Suppressor macrophage treated with lipopolysaccharide for 1 hour (primary cell): ENCODE measurements at places on chromosomes 3 and 15.

- no peak for DNase-seq
Measured at GRCh38 chr3:8617921-8618320, 26.7 kb downstream of the SSUH2 start.

- no peak for DNase-seq
Measured at GRCh38 chr3:23480329-23480714, 277.2 kb downstream of the UBE2E2 start.

- DNase-seq = no peak
Measured at GRCh38 chr3:172750069-172750367, 508 bp upstream of the ECT2 start.

DNA sequence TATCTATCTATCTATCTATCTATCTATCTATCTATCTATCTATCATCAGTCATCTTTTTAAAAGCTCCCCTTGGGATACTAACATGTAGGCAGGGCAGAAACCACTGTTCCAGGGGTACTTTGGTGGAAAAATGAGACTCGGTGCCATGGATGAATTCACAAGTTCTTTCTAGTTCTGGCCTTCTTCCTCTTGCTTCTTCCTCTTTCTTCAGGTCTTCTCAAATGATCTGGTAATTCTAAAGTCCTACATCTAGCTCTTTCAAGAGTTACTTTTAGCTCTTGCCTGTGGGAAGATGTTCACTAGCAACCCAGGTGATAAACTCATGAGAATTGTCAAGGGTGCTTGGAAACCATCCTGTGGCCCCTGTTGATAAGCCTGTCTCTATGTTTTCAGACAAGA lies 168.5 kb upstream of the TBC1D5 start:
- no peak for DNase-seq

- DNase-seq = no peak
Measured at GRCh38 chr3:46860810-46861604, 2.2 kb downstream of the MYL3 start.

DNA sequence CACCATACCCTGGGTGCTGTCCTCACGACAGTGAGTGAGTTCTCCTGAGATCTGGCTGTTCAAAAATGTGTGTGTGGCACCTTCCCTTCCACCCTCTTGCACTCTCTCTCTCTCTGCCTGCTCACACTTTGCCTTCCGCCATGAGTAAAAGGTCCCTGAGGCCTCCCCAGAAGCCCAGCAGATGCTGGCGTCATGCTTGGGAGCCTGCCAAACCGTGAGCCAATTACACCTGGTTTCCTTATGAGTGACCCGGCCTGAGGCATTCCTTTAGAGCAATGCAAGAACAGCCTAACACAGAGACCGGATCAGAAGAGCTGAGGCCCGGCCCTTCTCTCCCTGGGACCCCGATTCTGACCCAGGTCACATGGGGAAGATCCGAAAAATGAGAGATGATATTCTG lies 15.4 kb downstream of the TMEM44 start:
- no peak for DNase-seq

- no peak for DNase-seq
Measured at GRCh38 chr3:115698851-115699591, 75.7 kb downstream of the GAP43 start.

DNA sequence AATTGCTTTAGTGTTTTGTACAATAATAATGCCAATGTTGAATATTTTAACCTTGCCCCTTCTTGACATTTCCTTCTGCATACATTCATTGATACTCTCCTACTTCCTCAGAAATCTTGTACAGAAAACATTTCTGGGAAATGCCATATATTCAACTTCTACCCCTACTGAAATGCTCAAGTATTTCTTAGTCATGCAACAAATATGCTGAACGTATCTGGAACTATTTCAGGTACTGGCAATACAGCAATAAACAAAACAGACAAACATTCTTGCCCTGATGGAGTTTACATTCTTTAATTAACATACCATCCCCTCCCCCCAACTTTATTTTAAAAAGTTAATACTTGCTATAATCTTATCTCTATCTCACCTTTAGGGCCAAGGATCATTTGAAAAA lies 147.2 kb downstream of the STAG1 start:
- no peak for DNase-seq

DNA sequence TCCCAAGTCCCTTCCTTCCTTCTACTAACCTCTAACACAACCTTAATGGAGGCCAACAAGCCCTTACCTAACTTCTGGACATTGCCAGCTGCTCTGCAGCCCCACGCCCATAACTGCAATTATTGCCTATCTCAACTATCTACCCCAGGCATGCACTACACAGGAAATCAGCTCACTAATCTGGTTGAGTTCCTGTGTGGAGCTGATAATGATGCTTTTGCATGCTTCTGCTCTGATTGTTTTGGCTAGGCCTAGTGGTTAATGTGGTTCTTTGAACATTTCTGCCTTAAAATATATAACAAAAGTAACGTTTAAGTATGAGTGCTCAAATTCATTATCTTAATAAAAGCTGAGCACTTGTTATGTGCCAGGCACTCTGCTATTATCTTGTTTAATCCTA lies 463.9 kb downstream of the MFSD1 start:
- DNase-seq = no peak

DNA sequence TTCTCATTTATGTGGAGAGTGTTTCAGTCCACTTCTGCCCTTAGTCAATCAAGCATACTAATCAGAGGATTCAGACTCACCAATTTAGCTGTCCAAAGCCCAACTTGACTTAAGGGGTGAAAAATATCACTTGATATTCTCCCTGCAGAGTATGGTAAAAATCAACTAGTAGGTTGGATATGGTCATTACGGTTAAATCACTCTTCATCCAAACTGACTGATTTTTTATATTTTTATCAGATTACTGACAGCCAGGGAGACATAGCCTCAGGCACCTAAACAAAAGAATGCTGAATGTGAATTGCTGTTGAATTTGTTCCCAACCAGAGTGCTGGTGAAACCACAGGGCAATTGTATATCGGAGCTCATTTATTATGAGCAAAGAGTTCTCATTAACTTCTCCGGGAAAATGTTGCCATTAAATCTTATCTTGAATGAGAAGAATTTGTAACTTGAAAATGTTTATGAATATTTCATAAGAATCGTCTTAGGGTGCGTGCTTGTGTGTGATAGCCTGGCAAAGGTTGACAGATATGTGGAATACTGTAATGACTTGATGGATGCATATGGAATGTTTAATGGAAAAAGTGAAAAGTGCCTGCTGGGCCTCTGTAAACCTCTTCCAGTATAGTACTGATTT lies 411.2 kb downstream of the NAALADL2 start:
- DNase-seq = no peak

- DNase-seq = peak; percentile 84
Measured at GRCh38 chr3:195147649-195148080, 123.3 kb downstream of the XXYLT1 start.

GRCh38 chr15:66834881-66835878 lies 133.1 kb downstream of the SMAD6 start:
- peak; percentile 93 for DNase-seq

- no peak for DNase-seq
Measured at GRCh38 chr3:61530355-61530754, 31.0 kb upstream of the PTPRG start.

GRCh38 chr3:17360991-17361390 lies 381.4 kb downstream of the TBC1D5 start:
- no peak for DNase-seq

DNA sequence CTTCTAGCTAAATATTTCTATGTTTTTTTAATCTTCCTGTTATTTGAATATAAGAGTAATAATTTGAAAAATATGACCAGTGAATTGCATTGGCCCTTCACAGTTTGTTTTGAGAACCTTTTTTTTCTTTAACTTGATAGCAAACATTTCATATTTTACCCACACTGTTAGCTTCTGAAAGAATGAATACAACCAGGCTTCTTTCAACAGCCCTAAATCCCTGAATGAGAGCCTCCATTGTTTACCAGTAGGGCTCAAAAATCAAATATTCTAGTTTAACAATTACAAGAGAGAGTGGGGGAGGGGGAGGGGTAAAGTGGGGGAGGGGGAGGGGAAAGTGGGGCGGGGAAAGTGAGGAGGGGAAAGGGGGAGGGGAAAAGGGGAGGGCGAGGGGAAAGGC lies 14.5 kb upstream of the TOP2B start:
- DNase-seq = no peak

DNA sequence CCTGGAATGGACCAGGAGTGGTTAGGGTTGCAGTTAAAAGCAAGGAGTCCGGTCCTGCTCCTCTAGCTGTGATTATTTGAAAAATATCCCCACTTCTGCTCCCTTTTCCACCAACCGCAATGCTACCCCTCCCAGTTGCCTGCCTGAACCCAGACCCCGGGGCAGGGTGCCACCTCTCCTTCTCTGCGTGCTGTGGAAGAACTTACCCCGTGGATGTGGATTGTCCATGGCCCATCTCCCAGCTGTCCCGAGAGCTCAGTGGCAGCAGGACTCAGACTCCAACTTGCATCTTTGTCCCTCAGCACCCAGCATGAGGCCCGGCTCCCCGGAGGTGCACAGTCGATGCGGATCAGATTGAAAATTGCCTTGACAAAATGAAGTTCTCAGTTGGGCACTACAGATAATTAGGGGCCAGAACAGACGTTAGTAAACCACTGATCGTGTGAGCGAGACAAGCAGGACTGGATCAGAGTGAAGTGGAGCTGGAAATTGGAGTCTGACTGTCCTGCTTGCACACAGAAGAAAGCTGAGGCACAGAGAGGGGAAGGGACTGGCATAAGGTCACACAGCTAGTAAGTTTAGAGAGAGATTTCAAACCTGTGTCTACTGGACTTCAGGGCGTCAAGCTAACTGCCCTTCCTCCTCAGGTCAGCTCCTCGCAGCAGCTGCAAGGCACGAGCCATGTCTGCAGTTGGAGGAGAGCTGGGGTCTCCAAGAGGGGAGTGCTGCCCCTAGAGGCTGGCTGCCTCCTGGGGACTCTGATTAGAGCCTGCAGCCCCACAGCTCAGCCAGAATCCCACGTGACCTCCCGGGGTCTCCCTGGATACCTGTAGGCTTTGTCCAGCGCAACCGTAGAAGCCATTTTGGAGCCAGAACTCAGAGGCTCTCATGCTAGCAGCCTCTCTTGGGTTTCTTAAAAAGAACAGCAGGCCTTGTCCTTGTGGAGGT lies 14.7 kb downstream of the SLC6A1 start:
- DNase-seq = no peak

GRCh38 chr3:123743121-123743520 lies 141.0 kb downstream of the MYLK start:
- no peak for DNase-seq

GRCh38 chr3:16522834-16523233 lies 9.3 kb upstream of the RFTN1 start:
- DNase-seq = peak; percentile 64

DNA sequence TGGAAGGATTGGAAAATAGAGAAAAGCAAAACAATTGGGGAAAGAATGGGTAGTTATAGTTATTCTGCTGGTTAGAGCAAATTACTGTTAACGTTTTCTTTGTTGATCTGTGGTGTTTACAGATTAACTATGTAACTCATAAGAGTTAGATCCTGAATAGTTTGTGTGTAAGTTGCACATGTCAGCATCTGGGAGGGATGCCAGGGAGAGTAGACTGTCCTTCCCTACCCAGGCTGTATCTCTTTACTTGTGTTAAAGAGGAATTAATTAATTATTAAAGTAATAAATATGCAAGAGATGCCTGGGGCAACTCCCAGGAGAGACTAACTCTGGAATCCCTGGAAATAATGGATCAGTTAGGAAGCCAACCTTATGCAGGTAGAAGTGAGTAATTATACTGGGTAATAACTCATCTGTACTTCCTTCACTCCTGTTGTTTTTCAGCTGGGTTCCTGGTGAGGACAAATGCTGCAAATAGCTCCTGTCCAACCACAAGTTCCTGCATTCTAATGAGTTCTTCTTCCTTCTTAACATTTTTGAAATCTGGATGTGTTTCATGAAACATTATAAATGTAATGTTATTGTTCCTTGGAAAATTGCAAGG lies 18.9 kb downstream of the GHRL start:
- no peak for DNase-seq

GRCh38 chr3:40337136-40338108 lies 27.9 kb downstream of the EIF1B start:
- DNase-seq = no peak

DNA sequence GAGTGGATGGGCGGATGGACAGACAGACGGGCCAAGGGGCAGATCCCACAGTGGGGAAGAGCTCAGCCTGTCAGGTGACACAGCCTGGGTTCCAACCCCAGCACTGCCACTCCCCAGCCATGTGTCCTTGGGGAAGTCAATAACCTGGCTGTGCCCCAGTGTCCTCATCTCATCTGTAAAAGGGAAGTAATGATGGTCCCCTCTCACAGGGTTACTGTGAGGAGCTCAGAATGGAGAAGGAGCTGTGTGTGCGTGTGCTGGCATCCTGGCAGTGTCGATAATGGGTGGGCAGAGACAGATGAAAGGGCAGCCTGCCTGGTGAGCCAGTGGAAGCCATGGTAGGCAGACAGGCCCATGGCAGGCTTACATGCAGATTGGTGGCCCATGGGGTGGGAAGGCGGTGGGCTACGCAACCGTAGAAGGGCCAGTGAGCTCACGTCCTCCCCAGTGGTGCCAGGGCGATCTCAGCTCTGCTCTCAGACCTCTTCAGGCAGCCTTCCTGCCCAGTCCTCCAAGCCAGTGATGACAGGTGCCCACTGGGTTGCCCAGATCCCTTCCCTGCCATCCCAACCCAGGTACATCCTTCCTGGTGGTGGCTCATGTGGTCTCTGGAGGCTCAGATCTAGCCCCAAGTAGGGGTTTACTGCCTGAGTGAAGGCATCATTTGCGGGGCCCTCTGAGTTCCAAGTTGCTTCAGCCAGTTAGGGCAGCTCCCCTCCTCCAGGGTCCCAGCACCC lies 2.3 kb upstream of the DNAJB8 start:
- DNase-seq = no peak

DNA sequence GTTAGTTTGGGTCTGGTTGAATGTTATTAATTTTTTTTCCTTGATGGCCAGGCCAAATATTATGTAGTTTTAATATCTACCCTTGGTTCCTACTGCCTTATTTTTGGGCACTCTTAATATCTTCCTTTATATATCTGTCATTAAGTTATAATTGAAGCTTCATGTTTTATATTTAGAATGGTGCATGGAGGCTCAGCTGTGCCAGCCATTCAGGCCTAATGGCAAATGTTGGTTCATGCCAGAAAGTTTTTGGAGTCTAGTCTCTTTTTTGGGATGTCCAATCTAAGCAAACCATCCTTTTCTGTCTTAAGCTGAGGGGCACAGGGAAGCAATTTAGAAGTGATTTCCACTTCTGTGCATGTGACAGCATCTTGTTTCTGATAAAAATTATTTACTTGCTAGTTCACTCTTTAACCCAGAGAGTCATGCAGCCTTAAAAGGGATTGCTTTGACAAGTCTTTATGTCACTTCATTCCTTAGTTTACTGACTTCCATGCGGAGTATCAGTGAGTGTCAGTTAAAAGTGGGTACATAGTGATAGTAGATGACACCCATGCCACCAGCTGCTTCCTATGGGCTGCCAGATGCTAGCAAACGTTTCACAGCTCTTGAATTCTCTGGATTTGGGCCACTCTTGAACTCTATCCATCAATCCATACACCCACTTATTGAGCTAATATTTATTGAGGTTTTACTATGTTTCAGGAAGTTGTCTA lies 33.0 kb downstream of the MITF start:
- DNase-seq = no peak

GRCh38 chr3:152308475-152308844 lies 39.7 kb downstream of the MBNL1 start:
- DNase-seq = no peak

- DNase-seq = no peak
Measured at GRCh38 chr3:149647812-149648211, 10.0 kb downstream of the WWTR1 start.
